ENCODE measurements at places on chromosomes 1 and 21. TPM values are rescaled to one million over a fixed set of nuclear protein-coding genes. Genes with fewer than 3 reads are reported as not detected.

Gene C1orf185
- total RNA-seq = not detected

Gene OR6N1
- total RNA-seq = not detected

Gene S100A12
- not detected for total RNA-seq

Gene IFFO2
- total RNA-seq = 33.1 TPM

Gene FMO5
- total RNA-seq = 0.35 TPM

Gene LMX1A
- total RNA-seq = not detected

Gene GDAP2
- total RNA-seq = 26.4 TPM

Gene LRRC39
- 0.53 TPM for total RNA-seq

Gene HSD3B1
- not detected for total RNA-seq

Gene GPATCH2
- total RNA-seq = 9.9 TPM

Gene ATP1A2
- total RNA-seq = not detected

Gene NTMT2
- not detected for total RNA-seq

Gene CCDC27
- not detected for total RNA-seq

Gene ZNF593
- total RNA-seq = 87.9 TPM

Gene NES
- total RNA-seq = not detected

Gene FOXO6
- 0.11 TPM for total RNA-seq

Gene KLHL12
- total RNA-seq = 40.2 TPM

Gene KCNA3
- total RNA-seq = 40.5 TPM

Gene GJA5
- not detected for total RNA-seq

Gene RHEX
- total RNA-seq = not detected

Data from CD8-positive, alpha-beta memory T cell (primary cell).